Activated T-helper 1 cell treated with Interleukin-2 at 50 U/mL for 16 hours (primary cell): ENCODE measurements at places on chromosomes 2 and 18.

DNA sequence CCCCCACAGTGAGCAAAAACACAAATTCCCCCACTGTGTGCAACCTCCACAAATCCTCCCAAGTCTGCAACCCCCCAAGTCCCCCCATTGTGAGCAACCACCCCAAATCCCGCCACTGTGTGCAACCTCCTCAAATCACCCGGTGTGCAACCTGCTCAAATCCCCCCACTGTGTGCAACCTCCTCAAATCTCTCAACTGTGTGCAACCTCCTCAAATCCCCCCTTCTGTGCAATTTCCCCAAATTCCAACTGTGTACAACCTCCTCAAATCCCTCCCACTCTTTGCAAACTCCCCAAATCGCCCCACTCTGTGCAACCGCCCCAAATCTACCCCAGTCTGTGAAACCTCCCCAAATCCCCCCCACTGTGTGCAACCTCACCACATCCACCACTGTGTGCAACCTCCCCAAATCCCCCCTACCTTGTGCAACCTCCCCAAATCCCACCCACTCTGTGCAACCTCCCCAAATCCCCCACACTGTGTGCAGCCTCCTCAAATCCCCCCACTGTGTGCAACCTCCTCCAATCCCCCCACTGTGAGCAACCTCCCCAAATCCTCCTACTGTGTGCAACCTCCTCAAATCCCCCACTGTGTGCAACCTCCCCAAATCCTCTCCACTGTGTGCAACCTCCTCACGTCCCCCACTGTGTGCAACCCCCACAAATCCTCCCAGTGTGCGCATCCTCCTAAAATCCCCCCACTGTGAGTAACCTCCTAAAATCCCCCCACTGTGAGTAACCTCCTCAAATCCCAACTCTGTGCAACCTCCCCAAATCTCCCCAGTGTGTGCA, 115.2 kb downstream of the TPO start:
- no peak for DNase-seq

- DNase-seq, result peak; percentile 46
Measured at GRCh38 chr2:181457741-181458425, 697 bp downstream of the ITGA4 start.

DNA sequence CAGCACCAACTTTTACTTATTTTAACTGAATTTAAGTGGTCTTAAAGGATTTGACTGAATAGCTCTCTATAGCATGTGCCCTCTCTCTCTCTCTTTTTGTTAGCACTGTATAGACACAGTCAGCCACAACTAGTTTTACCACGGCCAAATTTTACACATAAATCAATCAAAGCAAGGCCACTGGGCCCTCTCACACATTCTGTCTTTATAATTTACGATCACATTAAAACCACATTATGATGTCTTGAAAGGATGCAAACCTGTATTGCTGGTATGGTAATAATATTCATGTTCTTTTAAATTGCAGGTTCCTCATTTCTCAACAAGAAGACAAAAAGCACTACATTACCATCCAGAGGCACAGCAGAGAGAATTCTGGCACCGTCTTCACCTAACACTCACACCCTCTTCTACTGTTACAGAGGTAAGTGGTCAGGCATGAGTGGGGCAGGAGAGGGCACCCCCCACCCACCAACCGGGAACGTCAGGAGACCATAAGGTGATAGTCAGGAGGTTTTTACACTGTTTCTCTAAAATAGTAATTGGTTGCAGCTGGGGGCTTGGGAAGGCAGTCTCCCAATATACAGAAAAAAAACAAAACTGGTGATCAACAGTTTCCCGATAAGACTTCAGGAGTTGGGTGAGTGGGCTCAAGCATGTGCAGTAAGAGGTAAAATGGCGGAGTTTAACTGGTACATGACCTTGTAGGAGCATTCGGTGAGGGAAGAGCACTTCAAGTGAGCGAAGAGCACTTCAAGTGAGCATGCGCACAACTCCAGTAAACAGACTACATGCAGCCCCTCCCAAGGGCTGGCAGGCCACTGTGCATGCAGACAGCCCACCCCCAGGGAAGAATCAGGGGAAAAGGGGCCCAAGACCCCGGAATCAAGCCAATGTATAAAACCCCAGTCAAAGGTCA, 296.7 kb downstream of the PIEZO2 start:
- DNase-seq, result no peak

DNA sequence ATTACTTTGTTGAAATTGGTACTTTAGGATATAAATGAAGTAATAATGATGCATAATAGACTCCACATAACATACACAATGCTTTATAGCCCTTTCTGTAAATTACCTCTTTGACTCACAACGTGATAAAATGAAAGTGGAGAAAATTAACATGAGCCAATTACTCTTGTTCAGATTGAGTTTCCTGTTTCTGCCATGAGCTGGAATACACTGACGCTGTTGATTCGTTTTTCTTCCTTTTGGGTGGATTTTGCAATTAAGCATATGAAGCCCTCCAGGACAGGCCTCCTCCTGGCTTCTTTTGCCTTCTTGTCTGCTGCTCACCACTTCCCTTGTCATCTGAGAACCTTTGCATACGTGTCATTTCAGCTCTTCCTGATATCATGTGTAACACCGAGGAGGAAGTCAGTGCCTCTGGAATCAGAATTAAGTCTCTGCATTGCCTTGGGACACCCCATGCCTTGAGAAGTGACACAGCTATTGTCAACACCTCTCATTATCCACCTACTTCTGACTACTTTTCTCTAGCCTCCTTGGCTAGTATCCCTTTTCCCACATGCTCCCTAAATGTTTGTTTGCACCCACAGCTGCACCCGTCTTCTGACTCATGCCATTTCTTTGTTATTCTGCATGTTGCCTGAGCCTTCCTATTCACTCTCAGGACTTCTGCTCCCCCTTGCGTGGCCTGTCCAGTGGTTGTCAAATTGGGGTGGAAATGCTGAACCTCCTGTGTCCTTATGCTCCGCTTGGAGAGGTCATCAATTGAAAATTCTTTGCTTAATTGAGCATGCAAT, 134.1 kb downstream of the FMNL2 start:
- DNase-seq, result no peak

DNA sequence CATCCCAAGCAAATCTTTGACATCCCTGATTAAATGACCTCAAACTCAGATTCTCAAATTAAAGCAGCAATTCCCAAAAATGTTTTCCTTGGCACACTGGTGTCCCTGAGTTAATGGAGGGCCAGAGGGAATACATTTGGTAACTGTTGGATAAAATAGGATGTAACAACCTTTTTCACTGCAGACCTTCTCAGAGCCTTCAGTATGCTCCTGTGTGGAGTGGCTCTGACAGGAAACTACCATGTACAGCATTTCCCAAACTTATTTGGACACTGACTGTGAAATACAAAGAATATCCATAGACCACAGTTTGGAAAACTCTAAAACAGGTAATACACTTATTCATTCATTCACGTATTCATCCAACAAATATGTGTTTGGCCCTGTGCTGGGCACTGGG, 91.8 kb downstream of the TFCP2L1 start:
- DNase-seq, result no peak

DNA sequence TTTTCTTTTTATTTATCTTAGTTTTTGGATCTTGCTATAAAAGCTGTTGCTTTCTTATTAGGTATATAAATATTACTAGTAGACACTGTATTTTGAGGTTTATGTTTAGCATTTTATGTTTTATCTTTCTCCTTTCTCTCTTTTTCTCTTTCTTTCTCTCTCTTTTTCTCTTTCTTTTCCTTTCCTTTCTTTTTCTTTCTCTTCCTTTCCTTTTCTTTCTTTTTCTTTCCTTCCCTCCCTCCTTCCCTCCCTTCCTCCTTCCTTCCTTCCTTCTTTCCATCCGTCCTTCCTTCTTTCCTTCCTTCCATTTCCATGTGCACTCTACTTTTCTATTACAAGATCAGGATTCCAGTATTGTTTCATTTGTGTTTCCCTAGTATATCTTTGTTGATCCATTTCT, 814.8 kb downstream of the KCNJ3 start:
- DNase-seq, result no peak

DNA sequence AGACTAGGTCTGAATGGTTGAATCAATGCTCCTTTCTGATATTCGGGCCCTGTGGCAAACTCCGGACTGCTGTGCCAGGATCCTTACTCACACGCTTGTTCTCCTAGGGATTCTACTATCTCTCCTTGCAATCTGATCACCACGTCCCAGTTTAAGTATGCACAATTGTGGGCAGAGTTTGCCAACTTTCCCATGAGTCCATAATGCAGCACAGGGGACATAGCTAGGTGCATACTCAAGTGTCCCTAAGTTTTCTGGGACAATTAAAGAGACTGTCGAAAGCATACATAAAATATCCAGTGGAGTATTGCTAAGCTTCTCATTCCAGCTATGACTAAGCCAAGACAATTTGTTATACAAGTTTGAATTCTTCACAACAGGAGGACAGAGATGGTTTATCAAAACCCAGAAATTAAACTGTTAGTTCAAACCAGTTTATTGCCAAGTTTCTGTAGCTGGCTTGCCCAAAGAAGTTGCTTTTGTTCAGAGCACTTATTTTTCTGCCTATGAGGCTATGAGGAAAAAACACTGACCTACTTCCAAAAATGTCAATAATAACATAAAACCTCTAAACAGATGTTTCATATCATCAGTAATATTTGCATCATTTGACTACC, 136.1 kb downstream of the EXOC6B start:
- no peak for DNase-seq

DNA sequence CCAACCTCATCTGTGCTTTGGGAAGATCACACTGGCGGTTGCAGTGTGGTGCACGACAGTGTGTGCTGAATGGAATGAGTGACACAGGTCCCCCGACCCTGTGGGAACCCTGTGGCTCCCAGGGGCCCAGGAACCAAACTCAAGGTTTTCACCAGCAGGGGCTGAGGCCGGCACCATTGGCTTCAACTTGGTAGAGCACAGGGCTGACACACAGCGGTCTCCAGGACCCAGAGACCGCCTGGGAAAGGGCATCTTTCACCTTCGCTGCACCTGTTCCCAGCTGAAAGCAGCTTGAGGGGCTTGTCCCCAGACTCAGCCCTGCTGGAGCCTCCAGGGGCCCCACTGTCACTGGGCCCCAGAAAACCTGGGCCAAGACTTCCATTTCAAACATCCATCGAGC, 59.0 kb upstream of the ODC1 start:
- no peak for DNase-seq

- DNase-seq, result no peak
Measured at GRCh38 chr2:24209389-24210105, 34.7 kb downstream of the FAM228A start.

- DNase-seq, result no peak
Measured at GRCh38 chr2:85272357-85272756, 55.4 kb downstream of the TGOLN2 start.

GRCh38 chr2:164877169-164877568, 35.5 kb upstream of the COBLL1 start:
- DNase-seq, result no peak

DNA sequence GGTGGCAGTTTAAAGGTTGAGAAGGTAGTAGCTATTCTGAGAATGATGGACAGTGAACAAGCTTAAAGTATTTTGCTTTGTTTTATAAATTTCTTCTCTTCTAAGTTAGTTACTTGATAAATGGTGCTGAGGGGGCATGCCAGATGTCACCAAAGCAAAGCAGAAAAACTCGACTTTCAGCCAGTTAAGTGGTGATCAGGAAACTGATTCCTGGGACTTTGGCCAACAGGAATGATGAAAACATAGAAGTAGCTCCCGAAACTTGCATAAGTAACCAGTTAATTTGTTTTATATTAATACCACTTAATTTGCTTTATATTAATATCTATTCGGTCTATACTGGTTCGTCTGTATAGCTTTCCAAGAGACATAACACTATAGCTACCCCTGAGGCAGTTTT, 82.6 kb downstream of the FANCL start:
- no peak for DNase-seq

DNA sequence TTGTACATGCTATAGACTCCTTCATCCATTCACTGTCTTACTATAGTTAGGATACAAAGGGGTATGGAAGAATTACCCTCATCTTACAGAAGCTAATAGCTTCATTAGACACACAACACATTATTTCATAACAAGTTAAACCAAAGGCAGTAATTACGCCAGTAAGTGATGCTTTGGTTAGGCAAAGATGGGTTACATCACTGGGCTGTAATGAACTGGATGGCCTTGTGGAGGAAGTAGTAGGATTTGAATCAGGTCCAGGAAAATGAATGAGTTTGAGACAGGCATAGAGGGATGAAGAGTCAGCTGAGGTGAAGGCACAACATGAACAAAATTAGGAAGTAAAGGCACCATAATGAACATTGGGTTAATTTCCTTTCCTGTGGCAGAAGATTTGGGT, 80.1 kb downstream of the SOCS6 start:
- DNase-seq, result no peak

DNA sequence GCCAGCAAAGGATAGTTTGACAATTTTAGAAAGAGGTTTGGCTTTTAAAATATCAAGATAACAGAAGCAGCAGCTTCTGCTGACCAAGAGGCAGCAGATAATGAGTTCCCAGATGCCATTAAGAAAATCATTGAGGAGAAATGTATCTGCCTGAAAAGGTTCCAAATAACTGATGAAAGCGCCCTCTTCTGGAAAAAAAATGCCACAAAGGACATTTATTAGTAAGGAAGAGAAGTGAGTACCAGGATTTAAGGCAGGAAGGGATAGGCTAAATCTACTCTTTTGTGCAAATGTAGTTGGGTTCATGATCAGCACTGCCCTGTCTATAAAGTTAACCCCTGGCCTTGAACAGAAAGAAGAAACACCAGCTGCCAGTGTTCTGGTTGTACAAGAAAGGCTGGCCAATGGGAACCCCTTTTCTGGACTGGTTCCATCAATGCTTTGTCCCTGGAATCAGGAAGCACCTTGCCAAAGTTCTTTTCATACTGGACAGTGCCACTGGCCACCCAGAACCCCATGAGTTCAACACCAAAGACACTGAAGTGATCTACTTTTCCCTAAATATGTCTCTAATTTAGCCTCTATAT, 40.6 kb downstream of the DHX57 start:
- no peak for DNase-seq

- DNase-seq, result no peak
Measured at GRCh38 chr2:220876080-220876824, 695.9 kb downstream of the EPHA4 start.

GRCh38 chr2:220434385-220434784, 807.0 kb downstream of the SLC4A3 start:
- DNase-seq, result no peak

- no peak for DNase-seq
Measured at GRCh38 chr2:63903003-63903402, 61.3 kb downstream of the UGP2 start.

GRCh38 chr2:193523662-193524061, 1328.9 kb upstream of the TMEFF2 start:
- DNase-seq, result no peak

DNA sequence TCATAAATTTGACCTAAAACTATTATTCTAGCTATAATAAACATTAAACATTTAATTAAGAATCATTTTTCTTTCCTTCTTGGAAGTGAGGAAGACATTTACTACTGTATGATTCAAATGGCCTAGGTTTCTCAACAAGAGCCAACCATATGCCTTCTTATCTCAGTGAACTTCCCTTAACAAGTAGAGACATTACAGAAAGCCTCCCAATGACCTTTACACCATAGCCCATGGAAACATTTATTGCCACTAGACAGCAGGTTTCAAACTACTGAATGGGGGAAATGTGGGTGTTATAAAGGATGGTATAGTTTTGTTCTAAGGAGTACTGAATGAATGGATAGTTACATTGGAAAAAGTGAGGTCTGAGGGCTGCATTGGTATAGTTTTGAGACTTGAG, 349.4 kb upstream of the SPRED2 start:
- DNase-seq, result no peak
